ENCODE measurements at places on chromosomes 4 and X.

DNA sequence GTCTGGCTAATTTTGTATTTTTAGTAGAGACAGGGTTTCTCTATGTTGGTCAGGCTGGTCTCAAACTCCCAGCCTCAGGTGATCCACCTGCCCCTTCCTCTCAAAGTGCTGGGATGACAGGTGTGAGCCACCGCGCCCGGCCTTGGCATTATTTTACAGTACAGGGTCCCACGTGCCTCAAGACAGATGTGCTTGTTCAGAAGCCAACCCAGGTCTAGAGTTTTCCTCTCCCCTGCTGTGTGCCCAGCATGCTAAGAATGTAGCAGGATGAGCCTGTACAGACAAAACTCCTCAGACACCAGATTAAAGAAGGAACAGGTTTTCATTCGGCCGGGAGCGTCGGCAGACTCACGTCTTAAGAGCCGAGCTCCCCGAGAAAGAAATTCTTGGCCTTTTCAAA, 42.2 kb downstream of the CRLF2 start:
- no peak for DNase-seq

DNA sequence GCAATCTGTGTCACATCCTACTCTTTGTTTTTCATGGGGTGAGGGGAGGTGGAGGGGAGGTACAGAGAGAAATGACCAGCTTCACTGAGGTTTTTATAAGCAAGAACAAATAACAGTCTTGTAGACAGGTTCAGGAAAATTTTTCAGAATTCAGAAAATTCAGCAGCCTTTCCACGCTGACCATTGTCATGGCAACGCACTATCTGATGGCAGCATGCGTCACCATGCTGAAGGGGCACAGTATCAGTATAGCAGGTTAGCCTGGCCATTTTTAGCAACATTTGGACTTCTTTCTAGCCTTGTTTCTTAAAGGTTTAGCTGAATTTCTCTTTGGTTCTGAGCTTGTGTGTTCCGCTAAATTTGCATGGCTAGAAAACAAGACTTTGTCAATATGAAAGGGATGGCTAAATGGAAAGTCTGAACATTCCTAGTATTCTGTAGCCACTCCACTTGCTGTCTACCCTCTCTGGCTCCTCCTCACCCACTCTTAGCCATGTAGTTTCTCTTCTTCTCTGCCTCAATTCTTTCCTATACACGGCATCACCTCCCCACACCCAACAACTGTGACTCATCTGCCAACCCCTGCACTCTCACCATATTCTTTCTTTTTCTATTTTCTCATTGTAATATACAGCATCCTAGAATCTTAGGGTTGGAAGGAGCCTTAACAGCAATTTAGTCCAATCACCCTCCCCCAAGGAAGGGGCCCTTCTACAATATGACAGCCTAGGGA, 42.7 kb upstream of the CITED1 start:
- DNase-seq: peak; percentile 16

GRCh38 chr4:183213996-183214395, 106.1 kb downstream of the CLDN22 start:
- DNase-seq: no peak

DNA sequence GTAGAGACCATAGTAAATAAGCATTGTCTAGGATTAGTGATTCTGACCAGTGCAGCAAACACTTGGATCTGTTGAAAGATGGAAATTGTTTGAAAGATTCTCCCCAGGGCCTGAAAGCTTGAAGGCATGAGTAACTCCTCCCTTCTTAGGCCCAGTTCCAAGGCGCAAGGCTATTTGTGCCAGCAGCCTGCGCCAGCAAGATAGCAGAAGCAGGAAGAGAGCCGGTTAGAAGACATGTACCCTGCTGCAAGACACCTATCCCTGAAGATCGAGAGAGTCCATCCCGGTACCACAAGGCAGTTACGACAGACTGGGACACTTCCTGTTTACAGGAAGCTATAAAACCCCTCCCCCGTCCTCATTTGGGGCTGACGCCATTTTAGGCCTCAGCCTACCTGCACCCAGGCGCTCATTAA, 72.4 kb upstream of the JADE1 start:
- no peak for DNase-seq

GRCh38 chr4:2804973-2805501, 12.2 kb downstream of the SH3BP2 start:
- DNase-seq: no peak

DNA sequence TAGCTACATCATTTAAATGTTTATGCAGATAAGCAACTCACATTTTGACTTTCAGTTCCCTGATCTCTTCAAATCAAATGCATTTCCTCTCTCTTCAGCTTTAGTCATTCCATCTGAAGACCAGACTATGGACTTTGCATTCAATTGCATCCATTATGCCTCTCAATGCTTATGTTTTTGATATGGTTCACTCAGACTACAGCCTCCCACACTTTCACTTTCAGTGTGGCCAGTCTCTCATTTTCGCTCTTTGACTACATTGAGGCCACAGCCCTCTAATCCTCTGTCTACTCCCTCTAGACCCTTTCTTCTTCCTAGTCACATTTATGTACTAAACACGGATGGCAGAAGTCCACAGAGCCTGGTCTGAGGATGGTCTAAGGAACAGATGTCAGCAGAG, 24.5 kb upstream of the VEGFC start:
- no peak for DNase-seq

DNA sequence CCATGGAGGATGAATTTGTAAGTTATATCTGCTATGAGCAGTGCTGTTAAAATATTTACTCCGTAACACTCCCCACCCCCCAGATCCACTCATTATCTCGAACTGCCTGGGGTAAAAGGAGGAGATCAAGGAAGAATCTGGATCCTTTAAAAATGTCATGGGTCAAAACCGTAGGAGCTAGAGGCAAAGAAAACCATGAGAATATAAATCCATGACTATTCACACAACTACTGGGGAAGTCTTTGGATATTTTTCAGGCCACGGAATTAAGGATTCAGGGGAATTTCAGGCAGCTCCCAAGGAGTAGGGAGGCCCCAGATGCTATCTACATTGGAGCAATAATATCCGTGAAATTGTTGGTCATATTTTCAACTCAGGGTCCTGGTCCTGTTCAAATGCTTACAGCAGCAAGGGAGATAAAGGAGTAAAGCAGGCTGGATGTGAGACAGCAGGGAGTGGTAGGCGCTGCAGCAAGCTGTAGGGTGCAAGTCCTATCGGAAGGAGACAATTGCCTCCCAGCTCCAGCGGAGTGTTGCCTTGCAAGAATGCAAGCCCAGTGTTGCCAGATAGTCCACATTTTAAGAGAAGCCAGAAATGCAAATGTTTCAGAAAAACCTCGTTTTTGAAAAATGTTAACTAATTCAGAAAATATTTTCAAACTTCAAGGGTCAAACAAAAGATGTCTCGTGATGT, 116.2 kb upstream of the KIT start:
- no peak for DNase-seq

- DNase-seq: no peak
Observed at GRCh38 chr4:82584931-82585330, 23.1 kb upstream of the TMEM150C start.

DNA sequence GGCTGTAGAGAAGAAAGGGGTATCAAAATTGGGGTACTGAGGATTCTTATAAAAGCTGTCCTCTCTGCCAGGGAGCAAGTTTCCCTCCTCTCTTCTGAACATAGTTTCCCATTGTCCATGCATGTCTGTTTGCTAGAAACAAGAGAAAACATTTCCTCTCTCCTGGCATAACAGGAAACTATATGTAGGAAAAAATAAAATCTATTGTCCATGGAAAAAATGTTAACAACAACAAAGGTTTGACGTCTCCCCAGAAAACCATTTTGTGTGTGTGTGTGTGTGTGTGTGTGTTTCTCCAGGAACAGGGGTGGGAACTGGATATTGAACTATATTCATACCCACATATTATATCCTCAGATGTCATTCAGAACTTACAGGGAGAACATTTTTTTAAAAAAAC, 107.2 kb downstream of the GASK1B start:
- DNase-seq: no peak

DNA sequence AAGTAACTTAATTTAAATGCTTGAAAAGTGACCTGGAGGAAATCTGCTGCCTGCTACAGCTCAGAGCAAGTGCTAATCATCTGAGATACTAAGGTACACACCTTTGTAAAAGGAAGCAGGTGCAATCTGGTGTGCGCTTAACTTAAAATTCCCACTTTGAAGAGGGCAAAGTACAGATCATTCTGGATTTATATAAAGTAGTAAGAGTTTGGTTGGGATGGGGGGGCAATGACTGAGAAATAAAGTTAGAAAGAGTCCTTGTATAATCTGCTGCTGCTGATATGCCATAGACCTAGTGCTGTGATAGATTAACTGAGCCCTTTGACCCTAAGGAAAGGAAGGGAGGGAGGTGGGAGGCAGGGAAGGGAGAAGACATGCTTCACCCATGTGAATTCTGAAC, 141.0 kb downstream of the MTNR1A start:
- no peak for DNase-seq

- DNase-seq: no peak
Observed at GRCh38 chr4:165328101-165328425, 594 bp downstream of the MSMO1 start.

- no peak for DNase-seq
Observed at GRCh38 chrX:125205133-125205917, 114.3 kb upstream of the TEX13C start.

GRCh38 chr4:146477054-146477453, 44.7 kb downstream of the SLC10A7 start:
- DNase-seq: no peak

- DNase-seq: no peak
Observed at GRCh38 chrX:134246282-134246681, 9.3 kb downstream of the CCDC160 start.

DNA sequence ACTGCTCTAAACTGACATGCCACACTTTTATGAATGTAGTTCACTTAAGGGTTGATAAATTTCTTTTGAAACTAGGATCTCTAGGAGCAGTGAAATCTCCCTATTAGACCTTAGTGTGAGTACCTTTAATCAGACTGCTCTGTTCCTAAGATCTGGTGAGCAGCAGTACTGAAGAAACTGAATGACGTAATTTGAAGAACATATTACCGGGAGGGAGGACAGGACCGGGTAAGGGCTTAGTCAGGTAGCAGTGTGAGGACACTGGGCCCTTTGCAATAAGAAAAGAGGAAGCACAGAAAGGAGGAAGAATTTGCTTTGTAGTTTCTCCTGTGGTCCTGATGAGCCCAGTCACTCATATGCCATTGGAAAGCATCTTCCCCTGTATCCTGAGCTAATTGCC, 255.2 kb downstream of the THOC2 start:
- DNase-seq: no peak

DNA sequence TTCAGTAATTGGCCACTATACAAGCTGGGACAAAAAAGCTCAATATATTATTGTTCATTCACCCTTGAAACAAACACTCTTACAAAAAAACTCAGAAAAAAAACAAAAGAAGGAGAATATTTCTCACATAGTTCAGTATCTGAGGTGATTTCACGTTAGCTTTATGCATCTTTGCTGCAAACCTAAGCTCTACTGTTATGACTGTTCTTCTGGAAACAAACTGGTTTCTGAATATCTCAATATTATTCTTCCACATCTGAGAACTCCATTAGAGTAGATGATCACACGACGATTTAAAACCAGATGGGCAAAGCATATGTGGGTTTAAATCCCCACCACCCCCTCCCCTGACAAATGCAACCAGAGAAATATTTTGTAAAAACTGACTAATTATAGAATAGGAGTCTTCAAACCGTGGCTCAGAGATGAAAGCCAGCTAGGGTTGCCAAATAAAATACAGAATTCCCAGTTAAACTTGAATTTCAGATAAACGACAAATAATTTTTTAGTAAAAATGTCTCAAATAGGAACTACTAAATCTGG, 182.0 kb upstream of the FAM241A start:
- no peak for DNase-seq

- DNase-seq: no peak
Observed at GRCh38 chr4:1096841-1097240, 16.5 kb downstream of the RNF212 start.

GRCh38 chr4:180437601-180438000, 1805.6 kb upstream of the TENM3 start:
- no peak for DNase-seq

Measured in T-helper 2 cell treated with Interferon-gamma antibody and Interleukin-4, amounts not matched to agents 5 μg/mL and 100 μg/mL, for 36 hours (primary cell).